ENCODE measurements at places on chromosomes 6 and 20.

DNA sequence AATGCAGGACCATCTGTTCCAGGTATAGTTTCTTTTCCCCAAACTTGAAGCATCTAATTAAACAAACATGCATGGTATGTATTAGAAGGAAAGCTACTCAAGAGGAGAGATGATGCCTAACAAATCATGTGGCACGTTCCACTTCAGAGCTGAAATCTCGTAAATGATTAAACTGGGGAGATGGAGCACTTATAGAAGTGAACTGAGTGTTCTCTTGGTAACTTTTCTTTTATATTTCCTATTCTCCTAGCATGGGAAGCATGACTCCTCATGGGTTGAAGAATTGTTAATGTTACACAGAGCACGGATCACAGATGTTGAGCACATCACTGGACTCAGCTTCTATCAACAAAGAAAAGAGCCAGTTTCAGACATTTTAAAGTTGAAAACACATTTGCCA, 61.1 kb downstream of the CCN2 start:
- no peak for DNase-seq

- DNase-seq, result no peak
These were observed 1.5 kb upstream of the ASF1A start for GRCh38 chr6:118892355-118892991.

DNA sequence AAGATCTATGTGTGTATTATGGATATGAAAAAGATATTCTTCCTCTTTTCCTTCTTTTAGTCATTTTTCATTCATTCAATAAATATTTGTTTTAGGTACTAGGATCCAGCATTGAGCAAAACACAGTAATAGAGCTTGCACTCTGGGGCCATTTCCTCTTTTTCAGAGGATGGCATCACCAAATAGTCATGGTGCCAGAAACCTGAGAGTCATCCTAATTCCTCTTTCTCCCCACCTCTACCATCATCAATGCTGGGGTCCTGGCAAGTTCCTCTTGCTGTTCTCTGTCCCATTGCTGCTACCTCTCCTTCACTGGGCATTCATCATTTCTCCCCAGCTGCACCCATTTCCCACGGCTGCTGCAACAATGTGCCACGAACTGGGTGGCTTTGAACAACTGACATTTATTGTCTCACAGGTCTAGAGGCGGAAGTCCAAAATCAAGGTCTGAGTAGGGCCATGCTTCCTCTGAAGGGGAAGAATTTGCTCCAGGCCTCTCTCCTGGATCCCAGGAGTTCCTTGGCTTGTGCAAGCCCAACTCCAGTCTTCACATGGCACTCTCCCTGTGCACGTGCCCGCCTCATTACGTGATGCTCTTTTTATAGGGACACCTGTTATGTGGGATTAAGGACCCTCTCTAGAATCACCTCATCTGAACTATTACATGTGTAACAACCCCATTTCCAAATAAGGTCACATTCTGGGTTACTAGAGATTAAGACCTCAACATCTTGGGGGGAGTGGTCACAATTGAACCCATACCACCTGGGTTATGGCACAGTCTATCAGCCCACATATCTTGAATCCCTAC, 9.5 kb upstream of the IGF2R start:
- DNase-seq, result no peak

- DNase-seq, result no peak
These were observed 150.0 kb upstream of the SLC22A16 start for GRCh38 chr6:110626442-110626841.

DNA sequence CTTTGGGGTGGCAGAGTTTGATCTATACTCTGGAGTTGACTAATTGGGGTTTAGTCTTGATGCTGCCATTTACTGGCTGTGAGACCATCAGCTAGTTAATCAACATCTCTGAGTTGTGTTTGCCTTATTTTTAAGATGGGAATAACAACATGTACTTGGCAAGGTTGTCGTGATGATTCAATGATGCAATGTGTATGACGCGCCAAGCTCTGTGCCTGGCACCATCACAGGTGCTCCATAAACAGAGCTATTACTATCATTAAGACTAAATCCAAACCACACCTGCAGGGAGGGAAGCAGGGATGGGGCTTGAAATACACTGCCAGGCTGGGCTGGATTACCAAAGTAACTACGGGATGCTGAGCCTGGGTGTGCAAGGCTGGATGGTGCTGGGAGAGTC, 60.1 kb upstream of the E2F3 start:
- no peak for DNase-seq

GRCh38 chr6:77656999-77657764, 4.3 kb downstream of the MEI4 start:
- no peak for DNase-seq

DNA sequence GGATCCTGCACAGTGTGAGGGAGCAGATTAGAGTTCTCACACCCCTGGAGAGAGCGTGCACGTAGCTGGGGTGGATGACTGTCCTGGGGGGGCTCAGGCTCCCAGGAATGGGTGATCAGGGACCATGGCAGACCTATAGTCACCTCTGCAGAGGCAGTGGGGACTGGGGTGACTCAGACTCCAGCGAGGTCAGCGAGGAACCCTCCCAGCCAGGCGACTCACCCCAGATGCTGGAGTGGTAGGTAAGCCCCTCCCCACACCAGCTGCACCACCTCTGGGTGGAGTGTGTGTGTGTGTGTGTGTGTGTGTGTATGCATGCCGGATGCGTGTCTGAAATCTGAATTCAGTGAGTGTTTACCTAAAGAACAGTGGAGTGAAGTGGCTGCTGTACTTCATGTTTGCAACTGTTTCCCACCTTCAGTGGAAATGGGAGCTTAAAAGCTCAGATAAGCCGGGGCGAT, 17.4 kb upstream of the GTSF1L start:
- DNase-seq, result no peak
